Stimulated activated CD4-positive, alpha-beta T cell treated with anti-CD3 and anti-CD28 coated beads, Interleukin-12 subunit alpha, Interleukin-12 subunit beta, amount 100 ng/mL, for 24 hours (primary cell): ENCODE measurements at places on chromosomes 6 and 20.

GRCh38 chr6:140134224-140134623 lies 759.8 kb upstream of the CITED2 start:
- DNase-seq = no peak

- no peak for DNase-seq
These were observed 90.6 kb downstream of the ATXN1 start for GRCh38 chr6:16670617-16671051.

DNA sequence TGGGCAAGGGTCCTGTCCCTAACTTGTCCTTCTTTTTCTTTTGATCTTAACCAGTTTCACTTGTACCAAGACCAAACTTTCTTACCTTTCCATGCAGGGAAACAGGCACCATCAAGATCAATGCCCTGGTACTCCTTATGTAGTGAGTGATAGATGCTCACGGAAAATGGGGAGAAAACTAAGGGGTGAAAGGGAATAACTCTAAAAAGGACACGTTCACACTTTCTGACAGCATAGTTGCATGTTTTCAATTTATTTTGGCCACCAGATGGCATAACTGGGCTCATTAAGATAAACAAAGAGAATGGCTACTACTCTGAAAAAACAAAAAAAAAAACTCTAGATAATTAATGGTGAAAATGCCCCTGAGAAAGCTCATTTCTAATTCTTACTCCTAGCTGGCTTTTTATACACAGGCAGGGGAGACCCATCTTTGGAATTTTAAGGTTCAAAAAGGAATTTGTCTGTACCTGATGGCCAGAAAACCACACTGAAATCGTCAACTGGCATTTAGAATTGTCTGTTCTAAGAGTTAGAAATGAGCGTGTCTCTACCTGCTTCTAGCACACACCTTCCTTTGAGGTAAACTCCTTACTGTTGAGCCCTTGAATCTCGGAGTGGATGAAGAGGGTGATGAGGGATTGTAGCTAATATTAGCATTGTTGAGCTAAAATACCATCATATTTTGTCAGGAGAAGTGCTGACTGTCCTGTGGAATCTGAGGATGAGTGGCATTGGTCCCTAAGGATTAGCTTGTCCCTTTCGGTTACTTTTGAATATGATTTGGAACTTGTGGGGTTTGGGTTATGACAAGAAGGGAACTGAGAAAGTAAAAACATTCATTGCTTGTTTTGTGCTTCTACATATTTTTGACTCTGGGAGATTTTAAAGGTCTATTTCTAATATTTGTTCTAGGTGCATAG lies 62.2 kb upstream of the DDR1 start:
- no peak for DNase-seq

DNA sequence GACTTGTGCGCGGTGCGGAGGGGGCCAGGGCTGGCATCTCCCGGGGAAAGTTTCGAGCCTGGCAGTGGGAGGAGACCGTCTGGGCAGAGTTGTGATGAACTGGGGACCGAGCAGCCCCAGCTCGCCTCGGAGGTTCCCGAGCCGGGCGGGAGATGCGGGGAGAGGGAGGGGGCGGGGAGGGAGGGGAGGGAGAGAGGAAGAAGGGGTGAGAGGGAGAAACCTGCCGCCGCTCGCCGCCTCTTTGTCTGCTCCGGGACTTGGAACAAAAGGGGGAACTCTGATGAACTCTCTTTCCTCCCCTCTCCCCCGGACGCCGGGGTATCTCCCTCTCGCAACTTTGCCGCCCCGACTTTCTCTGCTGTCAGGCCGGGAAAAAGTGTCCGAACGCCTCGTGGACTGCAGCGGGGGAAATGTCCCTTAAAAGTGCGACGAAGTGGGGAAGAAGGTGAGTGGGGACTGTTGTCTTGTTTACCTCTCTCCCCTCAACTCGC lies 72.7 kb downstream of the SOX4 start:
- DNase-seq = no peak

GRCh38 chr6:122285292-122285913 lies 114.0 kb upstream of the HSF2 start:
- DNase-seq = no peak

DNA sequence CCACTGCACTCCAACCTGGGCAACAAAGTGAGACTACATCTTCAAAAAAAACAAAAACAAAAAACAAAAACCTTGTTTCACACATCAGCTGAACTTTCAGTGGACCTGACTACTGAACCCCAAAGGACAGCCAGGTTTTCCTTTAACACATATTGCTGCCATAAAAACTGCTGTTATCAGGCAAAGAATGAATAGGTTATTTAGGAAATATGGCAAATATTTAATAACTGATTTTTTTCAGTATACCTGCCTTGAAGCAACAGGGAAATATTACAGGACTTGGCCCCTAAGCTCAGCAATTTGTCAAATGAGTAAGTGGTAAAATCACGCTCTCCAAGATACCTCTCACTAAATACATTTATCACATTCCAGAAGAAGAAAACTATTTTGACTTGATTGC lies 34.0 kb downstream of the B4GALT5 start:
- no peak for DNase-seq

- no peak for DNase-seq
These were observed 26.3 kb downstream of the METTL24 start for GRCh38 chr6:110331816-110332215.
